ENCODE measurements at places on chromosomes 11 and 22.

DNA sequence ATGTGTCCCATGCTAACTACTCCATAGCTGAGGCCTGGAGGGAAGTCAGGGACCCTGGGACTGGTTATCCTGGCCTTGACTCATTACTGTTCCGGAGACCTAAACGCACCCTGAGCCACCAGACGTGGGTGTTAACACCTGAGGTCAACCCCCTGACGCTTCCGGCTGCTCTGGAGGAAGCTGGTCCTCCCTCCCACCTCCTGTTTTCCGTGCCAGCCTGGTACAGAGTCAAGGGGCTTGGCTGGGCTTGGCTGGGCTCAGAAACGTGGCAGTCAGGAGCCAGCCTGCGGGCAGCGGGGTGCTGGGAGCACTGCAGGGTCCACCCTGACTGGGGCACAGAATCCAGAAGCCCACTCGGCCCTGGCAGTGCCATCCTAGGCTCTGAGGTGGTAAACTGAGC, 2.6 kb downstream of the TMPRSS4 start:
- no peak overlapping the region for H3K4me3 ChIP-seq
- H3K27ac ChIP-seq = no peak overlapping the region
- H3K27me3 ChIP-seq = peaks cover 48% of the 10 kb centered on the region
- H3K4me1 ChIP-seq = peaks cover 60% of the 10 kb centered on the region
- DNase-seq = no peak

DNA sequence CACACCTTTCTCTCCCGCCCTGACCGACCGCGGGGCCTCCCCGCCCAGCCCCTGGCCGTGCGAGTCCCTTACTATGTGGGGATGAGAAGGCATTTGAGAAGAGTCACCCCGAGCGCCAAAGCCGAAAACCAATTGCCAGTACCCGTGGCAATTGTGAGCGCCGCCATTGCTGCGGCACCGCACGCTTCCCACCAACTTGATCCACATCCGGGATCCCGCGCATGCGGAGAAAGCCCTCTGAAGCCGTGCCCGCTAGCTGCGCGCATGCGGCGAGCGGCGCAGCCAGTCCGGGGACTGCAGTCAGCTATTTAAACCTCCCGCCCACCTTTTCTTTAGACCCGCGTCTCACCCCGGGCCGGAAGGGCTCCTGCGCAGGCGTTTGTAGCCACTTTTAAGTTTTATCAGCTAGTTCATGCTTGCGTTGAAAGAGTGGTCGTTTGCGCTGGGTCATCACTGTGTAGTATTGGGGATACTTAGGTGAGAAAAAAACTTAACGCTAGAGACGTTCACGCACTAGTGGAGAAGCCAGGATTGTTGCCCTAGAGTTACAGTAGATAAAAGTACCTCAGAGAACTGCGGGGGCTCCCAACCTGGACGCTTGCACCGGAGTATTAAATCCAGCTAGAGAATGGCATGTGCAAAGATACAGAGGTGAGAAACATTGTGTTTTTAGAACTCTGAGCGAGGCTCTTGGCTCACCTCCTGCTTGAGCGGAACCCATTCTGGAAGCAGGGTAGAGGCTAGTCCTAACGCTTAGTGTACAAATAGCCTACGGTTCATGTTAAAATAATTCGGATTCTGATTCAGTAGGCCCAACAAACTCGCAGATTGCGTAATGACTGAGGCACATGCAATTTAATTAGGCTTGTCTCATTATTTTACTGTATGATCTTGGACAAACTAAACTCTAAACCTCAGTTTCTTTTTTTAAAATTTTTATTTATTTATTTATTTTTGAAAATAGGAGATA, at the start of gene ALG8:
Gene ALG8 (minus strand): TSS at position 205 of the 970 bp plus-strand sequence. CDS start 38 bp downstream, at position 167.
- peak within 1 kb of the TSS; percentile 75 for H3K4me3 ChIP-seq
- peak; percentile 93 for DNase-seq
- no peaks in the 10 kb centered on the region for H3K27me3 ChIP-seq
- H3K36me3 ChIP-seq = peaks cover 22% of the 10 kb centered on the region
- peaks cover 54% of the 10 kb centered on the region for H3K4me1 ChIP-seq

- peaks cover 46% of the 10 kb centered on the region for H3K4me1 ChIP-seq
- no peak for DNase-seq
- H3K4me3 ChIP-seq = no peak overlapping the region
Observed at GRCh38 chr22:32723643-32724042, 77.9 kb upstream of the TIMP3 start.

GRCh38 chr11:109858152-109858551, 235.0 kb upstream of the ZC3H12C start:
- H3K4me1 ChIP-seq = no peaks in the 10 kb centered on the region
- H3K27me3 ChIP-seq = no peaks in the 10 kb centered on the region
- no peak overlapping the region for H3K27ac ChIP-seq

DNA sequence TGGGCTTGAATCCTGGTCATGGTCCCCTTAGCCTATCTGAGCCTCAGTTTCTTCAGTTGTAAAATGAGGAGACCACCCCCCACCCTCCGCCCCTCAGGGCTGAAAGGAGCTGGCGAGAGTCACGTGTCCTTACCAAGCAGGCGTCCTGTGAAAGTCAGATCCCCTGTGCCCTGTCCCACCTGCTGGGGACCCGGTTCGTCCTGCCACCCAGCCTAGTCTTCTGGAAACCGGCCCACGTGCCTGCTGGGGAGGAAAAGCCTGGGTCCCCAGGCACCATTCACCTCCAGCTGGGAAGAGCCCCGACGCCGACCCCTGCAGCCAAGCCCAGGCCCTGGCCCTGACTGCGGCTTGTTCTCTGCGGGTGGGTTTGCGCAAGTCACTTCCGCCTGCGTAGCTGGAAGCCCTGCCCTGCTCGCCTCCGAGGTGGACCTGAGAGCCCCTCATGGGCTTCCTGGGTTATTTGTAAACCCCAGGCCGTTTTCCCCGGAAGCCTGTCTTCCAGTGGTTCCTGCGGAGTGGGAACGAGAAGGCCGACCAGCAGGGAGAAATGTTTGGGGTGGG, 679 bp upstream of the SSH3 start:
- peak overlapping the region; percentile 52 for H3K27ac ChIP-seq
- no peak for DNase-seq
- peaks cover 9% of the 10 kb centered on the region for H3K36me3 ChIP-seq
- no peaks in the 10 kb centered on the region for H3K27me3 ChIP-seq
- H3K4me1 ChIP-seq = peaks cover 20% of the 10 kb centered on the region

DNA sequence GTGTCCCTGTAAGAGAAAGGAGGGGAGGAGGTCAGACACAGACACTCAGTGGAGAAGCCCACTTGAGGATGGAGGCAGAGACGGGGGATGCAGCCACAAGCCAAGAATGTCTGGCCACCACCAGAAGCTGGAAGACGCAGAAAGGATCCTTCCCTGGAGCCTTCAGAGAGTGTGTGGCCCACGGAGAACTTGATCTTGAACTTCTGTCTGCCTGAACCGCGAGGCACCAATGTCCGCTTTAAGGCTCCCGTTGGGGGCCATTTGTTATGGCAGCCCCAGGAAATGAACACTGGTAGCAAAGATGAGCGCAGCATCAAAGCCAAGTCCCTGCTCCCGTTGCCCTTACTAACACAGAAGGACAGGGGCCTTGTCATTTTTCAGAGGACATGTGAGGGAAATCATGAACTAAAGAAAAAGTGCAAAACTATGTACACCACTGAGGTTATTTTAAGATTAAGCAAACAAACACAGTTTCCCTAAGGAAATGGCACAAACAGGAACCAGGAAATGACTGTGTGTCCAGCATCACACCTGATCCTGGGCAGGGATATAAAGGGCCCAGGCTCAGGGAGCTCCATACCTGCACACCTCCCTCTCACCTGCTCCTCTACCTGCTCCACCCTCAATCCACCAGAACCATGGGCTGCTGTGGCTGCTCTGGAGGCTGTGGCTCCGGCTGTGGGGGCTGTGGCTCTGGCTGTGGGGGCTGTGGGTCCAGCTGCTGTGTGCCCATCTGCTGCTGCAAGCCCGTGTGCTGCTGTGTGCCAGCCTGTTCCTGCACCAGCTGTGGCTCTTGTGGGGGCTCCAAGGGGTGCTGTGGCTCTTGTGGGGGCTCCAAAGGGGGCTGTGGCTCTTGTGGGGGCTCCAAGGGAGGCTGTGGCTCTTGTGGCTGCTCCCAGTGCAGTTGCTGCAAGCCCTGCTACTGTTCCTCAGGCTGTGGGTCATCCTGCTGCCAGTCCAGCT, at the start of gene KRTAP5-6:
Gene KRTAP5-6 (plus strand): TSS at position 588 of the 963 bp plus-strand sequence. CDS start 51 bp downstream, at position 639.
- no peak for DNase-seq
- peaks cover 17% of the 10 kb centered on the region for H3K27me3 ChIP-seq
- no peaks in the 10 kb centered on the region for H3K36me3 ChIP-seq
- H3K4me3 ChIP-seq = no peak within 1 kb of the TSS
- peaks cover 42% of the 10 kb centered on the region for H3K4me1 ChIP-seq

DNA sequence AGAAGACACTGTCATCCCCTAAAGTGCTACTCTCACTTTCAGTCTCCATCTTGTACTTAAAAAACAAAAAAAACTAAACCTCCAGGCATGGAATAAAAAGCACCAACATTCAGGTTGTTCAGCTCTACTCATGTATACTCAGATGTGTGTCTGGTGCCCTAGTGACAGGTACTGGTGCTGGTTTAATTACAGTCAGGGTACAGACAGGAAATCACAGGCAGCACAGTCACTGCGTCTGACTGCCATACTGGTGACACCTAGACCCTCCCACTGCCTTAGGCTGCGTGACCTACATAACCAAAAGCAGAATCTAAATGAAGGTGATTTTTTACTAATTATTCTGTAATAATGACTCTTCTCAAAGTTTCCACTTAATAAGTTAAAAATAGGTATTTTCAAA, at the start of gene ARHGAP32:
Gene ARHGAP32 (minus strand): TSS at position 176 of the 400 bp plus-strand sequence. CDS start 127 bp downstream, at position 49.
- H3K27me3 ChIP-seq = no peaks in the 10 kb centered on the region
- DNase-seq = no peak
- no peaks in the 10 kb centered on the region for H3K36me3 ChIP-seq
- no peak within 1 kb of the TSS for H3K27ac ChIP-seq
- no peak within 1 kb of the TSS for H3K4me3 ChIP-seq
- H3K4me1 ChIP-seq = peaks cover 7% of the 10 kb centered on the region

DNA sequence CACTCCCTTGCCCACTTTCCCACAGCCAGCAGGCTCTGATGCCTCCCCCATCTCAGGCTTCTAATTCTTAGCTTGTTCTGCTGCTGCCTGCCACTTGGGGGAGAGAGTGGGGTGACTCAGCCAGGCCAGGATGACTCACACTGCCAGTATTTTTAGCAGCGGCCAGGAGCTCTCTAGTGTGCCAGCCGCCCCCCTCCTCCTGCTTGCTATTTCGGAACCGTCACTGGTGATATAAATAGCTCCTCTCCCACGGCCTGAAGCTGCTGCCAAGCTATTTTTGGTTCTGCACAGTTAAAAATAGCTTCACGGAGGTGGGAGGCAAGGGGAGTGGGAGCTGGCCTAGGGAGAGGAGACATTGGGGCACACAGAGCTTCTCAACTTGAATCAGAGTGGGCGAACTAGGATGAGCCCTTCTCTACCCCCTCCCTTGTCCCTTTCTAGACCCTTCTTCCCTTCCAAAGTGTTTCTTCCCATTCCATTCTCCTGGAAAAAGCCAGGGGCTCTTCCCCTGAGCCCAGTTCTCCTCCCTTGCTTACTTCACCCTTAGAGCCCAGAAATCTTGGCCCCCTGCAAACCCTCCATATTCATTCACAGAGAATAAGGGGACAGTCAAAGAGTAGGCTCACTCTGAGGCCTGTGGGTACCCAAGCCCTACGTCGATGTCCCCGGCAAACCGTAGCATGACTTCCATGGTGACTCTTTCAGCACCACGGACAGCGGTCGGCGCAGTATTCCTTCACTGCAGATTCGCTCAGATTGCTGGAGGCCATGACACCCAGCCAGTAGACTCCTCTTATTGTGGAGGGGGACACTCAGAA, 2.5 kb upstream of the NPAS4 start:
- no peaks in the 10 kb centered on the region for H3K36me3 ChIP-seq
- peak; percentile 53 for DNase-seq
- H3K27ac ChIP-seq = no peak overlapping the region
- no peaks in the 10 kb centered on the region for H3K27me3 ChIP-seq

DNA sequence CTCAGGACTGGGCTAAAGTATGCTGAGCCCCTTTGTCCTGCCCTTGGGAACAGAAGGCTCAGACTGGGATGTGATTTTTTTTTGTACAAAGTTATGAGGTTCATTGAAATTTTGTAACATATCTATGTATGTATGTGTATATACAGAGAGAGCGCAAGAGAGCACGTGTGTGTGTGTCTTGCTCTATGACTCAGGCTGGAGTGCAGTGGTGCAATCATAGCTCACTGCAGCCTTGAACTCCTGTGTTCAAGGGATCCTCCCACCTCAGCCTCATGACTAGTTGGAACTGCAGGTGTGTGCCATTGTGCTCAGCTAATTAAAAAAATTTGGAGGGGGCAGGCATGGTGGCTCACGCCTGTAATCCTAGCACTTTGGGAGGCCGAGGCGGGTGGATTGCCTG, 5.7 kb downstream of the TMEM25 start:
- DNase-seq = peak; percentile 32
- no peaks in the 10 kb centered on the region for H3K36me3 ChIP-seq
- no peak overlapping the region for H3K27ac ChIP-seq

DNA sequence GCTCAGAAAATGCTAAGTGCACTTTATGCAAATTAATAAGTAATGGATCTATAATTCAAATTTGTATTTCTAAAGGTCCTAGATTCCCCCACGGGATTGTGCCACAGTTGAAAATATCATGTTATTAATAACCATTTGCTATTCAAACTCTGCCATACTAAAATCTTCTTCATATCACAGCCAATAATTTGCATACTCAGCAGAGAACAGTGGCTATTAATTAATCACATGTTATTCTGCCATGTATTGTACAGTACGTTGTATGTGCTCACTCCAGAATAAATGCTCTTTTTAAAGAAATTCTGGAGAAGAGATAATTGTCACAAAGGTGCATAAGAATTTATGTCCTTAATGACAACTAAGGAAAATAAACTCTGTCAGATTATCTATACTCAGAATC, 184.9 kb upstream of the LUZP2 start:
- DNase-seq = no peak
- H3K27ac ChIP-seq = no peak overlapping the region
- H3K4me1 ChIP-seq = no peaks in the 10 kb centered on the region
- no peak overlapping the region for H3K4me3 ChIP-seq
- no peaks in the 10 kb centered on the region for H3K27me3 ChIP-seq
- H3K36me3 ChIP-seq = no peaks in the 10 kb centered on the region

DNA sequence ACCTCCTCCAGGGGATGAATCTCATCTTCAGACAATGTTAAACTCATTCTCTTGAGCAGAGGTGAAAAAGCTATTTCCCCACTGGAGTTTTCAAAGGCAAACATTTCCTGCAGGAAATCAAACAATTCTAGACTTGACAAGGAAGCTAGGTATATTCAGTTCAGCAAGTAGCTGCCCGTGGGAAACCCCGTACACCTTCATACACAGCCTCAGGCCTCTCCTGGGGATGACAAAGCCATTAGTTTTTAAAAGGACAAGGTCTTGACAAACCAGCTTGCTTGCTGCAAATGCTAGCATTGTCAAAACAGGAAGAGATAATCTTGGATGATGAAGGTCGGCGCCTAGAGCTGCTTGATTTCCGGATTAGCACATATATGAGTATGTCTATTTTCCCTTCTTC, 1630.8 kb upstream of the TENM4 start:
- H3K27me3 ChIP-seq = no peaks in the 10 kb centered on the region
- no peak for DNase-seq
- H3K4me3 ChIP-seq = no peak overlapping the region
- H3K4me1 ChIP-seq = no peaks in the 10 kb centered on the region
- H3K36me3 ChIP-seq = no peaks in the 10 kb centered on the region

DNA sequence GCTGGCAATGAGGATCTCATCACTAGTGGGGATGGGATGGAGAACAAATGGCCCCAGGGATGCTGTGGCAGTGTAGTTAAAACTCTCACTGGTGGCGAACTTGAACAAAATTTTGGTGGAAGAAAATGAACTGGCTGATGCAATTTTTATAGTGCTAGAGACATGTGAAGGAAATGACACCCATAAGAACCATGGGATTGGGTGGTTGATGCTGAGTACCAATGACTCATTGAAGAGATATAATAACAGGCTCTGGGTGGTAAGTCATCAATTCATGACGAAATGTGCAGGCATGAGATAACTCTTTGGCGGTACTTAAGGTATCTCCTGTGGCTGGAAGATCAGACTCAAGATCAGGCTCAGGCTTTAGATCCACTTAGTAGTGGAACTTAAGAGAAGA, 172.9 kb upstream of the DDI1 start:
- no peak for DNase-seq
- no peaks in the 10 kb centered on the region for H3K36me3 ChIP-seq
- no peak overlapping the region for H3K4me3 ChIP-seq
- H3K27me3 ChIP-seq = no peaks in the 10 kb centered on the region
- H3K4me1 ChIP-seq = no peaks in the 10 kb centered on the region
